Eye (tissue), 1 donor: ENCODE measurements at places on chromosomes 7 and 10.

GRCh38 chr10:123354521-123354920, 200.3 kb downstream of the BUB3 start:
- DNase-seq = no peak

DNA sequence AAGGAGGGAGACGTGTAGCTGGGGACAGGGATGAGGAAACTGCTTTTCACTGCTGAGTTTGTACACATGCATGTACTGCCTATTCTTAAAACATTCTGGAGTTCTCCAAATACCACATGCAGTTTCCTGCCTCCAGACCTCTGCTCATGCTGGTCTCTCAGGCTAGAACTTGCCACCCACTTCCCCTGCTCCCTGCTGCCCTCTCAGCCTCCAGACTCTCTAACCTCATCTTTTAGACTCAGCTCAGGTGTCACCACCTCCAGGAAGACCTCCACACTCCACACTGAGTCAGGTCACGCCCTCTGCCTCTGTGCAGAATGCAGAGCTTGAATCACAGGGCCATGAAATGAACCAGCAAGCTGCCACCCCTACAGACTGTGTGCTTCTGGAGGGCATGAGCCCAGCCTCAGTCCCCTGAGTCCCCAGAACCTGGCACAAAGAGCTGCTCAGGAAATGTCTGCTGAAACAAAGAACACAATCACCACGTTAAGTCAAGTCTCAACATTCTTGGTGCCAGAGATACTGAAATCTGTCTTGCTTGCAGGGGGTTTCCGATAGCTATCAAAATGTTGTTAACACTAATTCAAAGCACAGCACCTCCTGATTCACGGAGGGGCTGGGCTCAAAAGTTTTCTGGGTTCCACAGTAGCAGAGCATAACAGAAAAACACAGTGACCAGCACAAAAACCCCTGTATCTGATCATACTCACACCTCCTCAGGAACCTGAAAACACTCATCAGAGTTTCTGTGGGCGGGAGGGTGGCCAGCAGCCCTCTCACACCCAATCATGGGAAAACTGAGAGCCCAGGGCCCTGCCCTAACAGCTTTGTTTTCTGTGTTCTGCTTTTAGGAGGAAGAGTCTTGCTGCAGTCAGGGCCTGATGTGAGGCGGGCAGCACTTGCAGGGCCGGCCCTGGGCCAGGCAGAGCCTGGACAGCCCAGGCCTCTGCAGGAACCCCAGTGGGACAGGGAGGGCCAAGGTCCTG, 21.1 kb downstream of the FAM53B start:
- no peak for DNase-seq

- DNase-seq = peak; percentile 68
Observed at GRCh38 chr10:24344279-24344678, 135.3 kb downstream of the KIAA1217 start.

DNA sequence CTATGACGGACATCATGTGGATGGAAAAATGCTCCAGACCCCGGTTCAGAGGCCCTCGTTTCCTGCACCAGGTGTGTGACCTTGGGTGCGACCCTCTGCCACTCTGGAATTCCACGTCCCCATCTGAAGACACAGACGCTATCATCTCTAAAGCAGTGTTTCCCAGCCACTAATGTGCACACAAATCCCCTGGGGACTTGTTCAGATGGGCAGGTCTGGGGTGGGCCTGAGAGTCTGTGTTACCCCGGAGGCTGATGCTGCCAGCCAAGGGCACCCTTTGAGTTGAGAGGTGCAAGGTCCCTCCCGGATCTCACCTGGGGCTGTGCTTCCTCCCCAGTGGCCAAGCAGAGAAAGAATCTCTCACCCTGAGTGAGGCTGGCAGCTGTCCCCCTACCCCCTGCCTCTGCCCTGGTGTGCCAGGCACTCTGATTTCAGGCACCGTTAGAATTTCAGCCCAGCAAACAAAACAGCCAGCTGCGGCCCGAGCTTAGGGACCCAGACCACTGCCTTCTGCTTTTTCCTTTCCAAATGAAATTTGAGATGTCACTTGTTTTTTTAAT, 90.0 kb downstream of the SLIT1 start:
- DNase-seq = peak; percentile 52

- no peak for DNase-seq
Observed at GRCh38 chr7:24297362-24297761, 13.4 kb downstream of the NPY start.

GRCh38 chr10:100878291-100878910, 34.4 kb upstream of the SLF2 start:
- DNase-seq = peak; percentile 95

DNA sequence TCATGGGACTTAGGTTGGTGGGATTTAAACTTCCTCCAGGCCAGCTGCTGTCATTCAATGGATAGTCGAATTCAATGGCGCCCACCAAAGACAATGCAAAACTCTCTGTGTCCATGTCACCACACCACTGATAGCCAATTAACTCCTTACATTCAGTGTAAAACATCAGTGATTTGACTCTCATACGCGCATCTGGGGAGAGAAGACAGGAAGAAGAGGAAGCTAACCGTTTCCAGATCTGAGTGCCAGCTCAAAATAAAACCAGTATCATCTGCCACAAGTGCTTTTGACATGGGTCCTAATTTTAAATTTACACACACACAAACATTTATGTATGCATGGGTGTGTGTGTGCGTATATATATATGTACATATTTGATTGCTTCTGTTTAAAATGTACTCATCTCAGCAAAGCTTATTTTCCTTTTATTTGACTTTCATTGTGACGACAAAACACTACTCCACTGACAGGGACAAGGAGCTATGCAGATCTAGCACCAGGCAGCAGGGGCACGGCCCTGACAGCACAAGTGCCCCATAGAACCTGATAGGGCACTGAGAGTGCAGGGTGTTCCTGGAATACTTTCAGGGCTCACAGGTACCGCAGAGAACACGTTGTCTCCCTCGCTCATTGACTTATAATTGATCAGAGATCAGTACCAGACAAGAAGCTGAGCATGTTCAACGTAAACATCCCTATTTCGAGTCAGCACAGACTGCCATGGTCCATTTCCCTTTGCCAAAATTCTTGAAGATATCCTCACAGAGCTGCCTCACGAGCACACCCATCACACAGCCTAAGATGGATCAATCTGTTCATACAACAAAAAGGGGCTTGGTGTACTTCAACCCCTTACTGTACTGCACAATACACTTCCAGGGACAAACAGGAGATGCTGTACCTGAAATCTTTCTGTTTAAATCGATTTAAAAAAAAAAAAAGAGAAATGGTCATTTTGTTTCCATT, 176.1 kb downstream of the COBL start:
- DNase-seq = no peak

GRCh38 chr7:26135076-26135475, 16.9 kb upstream of the NFE2L3 start:
- no peak for DNase-seq

- no peak for DNase-seq
Observed at GRCh38 chr10:62817121-62817765, 1.1 kb upstream of the EGR2 start.

DNA sequence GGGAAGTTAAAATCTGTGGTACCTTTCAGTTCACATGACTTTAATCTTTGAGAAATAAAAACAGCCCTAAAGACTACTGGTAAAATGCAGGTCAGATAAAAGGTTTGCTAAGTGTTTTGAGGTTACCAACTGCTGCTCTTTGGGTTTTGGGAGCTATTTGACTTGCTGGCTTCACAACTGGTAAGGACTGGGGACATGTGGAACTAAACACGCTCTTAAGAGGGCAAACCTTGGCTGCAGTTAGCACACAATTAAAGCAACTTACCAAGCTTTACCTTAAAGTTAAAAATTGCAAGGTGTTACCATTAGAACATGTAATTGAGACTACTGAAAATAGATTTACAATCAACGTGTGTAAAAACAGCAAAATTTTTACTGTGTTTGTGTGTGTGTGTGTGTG, 220.2 kb downstream of the PHF14 start:
- DNase-seq = no peak

- DNase-seq = no peak
Observed at GRCh38 chr10:106396192-106396591, 768.3 kb downstream of the SORCS1 start.

DNA sequence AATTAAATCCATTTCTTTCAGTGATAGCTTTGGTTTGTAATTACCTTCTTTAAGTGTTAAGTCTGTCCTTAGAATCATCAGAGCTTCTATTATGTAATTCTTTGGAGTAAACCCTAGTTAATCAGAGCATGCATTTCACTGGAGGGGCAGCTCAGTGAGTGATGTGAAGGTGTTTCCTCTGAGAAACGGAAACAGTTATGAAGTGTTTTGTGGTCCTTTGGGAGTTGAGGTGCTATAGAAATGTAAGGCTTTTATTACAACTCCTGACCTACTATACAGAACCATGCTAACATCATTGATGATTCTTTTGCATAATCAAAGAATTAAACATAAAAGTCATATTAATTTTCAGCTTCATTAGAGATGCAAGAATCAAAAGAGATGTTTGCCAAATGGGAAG, 141.5 kb downstream of the EXOC4 start:
- DNase-seq = peak; percentile 5

GRCh38 chr10:117514971-117515370, 27.6 kb upstream of the EMX2 start:
- DNase-seq = no peak
